ENCODE measurements at places on chromosomes 11 and 22.

DNA sequence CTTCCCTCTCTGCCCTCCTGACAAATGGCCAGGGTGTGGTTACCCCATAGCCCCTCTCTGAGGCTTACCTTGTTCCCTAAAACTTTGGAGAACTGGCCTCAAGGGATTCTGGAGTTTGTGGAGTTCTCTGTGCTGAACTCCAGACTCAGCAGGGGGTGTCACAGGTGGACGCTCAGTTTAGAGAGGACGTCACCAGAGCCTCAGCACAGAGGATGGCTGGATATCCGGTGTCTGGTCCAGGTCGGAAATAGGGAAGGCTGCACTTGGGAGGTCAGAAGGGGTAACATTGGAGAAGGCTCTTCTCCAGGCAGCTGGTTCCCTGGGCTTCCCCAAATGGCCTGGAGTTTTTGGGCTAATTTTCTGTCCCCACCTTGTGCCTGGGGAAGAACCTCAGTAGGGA, 64.2 kb downstream of the ADAMTS15 start:
- DNase-seq: no peak

DNA sequence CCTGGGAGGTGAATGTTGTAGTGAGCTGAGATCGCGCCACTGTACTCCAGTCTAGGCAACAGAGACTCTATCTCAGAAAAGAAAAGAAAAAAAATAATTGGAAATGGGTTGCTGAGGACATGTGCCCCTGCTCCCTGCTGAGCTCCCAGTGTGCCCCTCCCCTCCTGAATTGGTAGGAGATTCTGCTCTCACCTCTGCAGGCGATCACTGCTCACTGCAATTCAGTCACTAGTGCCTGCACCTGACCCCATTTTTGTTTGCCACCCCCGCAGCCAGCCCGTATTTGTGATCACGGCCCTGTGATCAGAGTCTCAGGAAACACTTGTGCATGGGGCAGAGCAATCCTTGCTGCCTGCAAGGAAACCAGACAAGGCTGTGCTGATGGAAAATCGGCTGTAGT, 16.3 kb upstream of the SEC14L3 start:
- DNase-seq: no peak

DNA sequence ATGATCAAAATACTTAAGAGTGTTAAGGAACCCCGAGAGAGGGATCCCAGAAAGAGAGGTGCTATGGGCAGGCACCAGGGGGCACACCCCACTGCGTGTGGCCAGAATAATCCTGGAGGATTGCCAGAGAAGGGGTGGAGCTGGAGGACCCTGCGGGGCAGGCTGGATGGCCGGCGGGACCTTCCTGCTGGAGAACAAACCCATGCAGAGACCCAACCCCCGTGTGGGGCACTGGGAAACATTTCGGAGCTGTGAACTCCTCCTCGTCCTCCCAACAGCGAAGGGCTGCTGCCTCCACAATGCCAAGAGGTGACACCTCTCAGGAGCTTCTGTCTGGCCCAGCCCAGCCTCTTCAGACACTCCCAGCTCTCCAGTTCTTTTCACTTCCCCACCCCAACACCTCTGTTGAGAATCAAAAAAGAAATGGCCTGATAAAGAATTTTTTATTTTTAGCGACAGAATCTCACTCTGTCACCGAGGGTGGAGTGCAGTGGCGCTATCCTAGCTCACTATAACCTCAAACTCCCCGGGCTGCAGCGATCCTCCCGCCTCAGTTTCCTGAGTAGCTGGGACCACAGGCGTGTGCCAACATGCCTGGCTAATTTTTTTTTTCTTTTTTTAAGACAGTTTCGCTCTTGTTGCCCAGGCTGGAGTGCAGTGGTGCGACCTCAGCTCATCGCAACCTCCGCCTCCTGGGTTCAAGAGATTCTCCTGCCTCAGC, 25.6 kb downstream of the RHOD start:
- DNase-seq: peak; percentile 20

- no peak for DNase-seq
These were observed 103.9 kb downstream of the TENM4 start for GRCh38 chr11:79336797-79337517.

GRCh38 chr11:2310073-2310785, 8.4 kb downstream of the TSPAN32 start:
- no peak for DNase-seq

DNA sequence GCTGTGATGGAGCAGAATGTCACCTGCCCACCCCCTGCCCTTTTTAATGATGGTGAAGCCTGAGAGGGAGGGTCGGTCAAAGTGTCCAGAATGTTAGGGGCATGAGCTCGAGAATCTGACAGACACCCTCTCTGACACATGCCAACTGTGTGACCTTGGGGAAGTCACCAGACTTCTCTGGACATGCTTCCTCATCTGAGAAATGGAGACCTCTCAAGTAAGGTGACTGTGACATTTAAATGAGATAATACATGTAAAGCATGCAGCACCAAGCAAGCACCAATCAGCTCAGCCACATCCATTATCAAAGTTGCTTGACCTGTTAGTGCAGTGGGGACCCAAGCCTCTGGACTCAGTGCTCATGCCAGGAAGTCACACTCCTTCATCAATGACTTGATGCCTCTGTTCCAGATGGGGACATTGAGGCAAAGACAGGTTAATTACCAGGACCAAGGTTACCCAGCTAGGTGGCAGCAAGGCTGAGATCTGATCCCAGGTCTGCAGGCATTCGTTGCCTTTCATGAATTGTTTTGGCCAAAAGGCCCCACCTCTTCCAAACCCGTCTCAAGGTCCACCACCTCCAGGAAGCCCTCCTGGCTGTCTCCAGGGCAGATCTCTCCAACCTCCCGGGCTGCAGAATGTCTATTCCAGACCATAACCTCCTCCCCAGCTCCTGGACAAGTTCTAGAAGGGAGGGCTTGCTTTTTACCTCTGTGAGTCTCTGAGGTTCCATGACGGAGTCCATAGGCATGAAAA, 38.8 kb upstream of the SYT7 start:
- DNase-seq: no peak

DNA sequence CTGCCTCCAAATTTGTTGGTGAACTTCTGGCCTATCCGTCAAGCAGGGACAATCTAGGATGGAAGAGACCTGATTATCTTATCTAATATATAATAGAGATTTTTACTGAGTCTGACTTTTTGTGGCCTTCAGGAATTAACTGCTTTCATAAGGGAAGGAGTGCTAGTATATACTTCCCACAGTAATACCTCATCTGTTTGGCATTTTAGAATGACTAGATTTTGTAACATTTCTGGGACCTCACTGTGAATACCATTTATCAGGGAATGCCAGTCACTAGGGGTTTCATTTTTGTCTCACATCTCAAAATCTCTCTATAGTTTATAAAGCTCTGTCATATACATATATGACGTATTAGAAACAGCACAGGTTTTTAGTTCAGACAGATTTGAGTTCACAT, 114.3 kb downstream of the INSC start:
- DNase-seq: no peak

DNA sequence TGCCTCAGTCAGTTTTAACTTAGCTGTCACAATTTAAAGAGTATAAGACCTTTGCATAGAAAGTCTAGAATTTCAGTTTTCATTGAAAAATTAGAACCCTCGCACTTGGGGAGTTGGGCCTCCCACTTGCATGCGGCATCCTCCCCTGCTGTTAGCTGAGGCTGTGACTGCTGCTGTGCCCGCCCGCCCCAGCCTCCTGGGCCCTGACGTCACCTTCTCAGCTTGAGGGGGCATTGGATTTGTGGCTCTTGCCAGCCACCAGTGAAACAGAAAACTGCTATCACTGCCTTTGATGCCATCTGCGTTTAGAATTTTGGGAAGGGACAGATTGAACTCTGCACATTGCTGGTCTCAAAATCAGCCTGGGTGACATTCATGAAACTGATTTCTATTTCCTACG, 108.7 kb downstream of the CTTN start:
- DNase-seq: no peak

DNA sequence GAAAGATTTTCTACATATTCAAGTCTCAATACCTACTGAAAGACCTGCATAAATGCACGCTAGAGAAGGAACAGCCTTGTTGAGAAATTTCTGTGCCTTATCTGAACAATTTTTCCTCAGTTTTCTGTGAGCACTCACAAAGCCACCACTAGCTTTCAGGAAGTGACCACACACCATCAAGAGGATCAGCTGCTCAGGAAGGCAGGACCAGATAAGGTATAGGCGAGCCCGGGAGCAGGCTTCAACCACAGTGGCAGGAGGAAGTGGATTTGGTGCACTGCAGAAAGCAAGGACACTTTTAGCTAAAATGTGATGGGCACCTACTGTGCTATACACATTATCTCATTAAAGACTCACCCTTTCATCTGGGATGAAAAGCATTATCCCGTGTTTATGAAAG, 220.8 kb downstream of the RAB38 start:
- no peak for DNase-seq

GRCh38 chr11:36803084-36803483, 205.0 kb upstream of the RAG2 start:
- DNase-seq: no peak

- DNase-seq: no peak
These were observed 1062.8 kb downstream of the DLG2 start for GRCh38 chr11:84564180-84564866.

- DNase-seq: no peak
These were observed 37.0 kb downstream of the CTTN start for GRCh38 chr11:70435361-70435760.

DNA sequence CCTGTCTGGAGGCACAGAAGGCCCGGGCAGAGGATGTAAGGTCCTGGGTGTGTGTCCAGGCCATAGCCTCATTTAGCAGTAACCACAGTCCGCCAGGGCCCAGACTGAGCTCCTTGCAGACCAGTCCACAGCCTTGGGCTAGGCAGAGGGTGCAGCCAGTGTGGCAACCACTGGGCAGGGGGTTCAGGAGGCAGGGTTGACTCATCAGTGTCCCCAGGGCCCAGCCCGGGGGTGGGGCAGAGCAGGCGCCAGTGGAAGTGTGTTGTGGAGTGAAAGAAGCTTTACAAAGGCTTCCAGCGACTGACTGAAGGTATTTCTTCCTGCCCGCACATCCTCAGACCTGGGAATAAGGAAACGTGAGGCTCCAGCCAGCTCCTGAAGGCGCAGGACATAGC, 27.7 kb upstream of the WNT11 start:
- DNase-seq: no peak

DNA sequence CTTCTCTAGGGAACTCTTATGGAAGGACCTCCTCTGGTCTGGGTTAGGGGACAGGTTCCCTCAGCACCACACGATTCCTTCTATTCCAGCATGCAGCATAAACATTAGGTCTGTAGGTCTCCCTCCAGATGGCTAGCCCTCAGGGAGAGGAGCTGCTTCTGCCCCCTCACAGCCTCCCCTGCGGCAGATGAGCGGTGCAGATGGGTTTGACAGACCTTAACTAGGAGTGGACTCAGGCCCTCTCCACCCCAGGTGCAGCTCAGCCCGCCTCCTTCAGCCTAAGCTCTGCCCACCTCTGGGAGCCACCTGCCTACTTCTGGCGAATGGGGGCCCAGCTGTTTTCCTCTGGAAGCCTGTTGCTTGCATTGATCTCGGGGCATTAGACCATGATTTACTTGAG, 55.7 kb upstream of the EIF3D start:
- DNase-seq: no peak

DNA sequence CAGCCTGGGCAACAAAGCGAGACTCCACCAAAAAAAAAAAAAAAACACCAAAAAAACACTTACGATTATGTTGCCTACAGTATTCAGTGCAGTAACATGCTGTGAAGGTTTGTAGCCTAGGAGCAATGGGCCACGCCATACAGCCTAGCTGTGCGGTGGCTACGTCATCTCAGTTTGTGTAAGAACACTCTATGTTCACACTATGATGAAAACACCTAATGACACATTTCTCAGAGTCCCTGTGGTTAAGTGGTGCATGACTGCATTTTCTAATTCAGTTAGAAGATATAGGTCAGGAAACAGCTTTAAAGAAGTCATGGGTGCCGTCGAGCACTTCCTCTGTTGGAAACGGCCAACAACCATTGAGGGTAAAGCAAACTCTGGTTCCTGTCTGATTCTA, 75.7 kb upstream of the ANO1 start:
- no peak for DNase-seq

DNA sequence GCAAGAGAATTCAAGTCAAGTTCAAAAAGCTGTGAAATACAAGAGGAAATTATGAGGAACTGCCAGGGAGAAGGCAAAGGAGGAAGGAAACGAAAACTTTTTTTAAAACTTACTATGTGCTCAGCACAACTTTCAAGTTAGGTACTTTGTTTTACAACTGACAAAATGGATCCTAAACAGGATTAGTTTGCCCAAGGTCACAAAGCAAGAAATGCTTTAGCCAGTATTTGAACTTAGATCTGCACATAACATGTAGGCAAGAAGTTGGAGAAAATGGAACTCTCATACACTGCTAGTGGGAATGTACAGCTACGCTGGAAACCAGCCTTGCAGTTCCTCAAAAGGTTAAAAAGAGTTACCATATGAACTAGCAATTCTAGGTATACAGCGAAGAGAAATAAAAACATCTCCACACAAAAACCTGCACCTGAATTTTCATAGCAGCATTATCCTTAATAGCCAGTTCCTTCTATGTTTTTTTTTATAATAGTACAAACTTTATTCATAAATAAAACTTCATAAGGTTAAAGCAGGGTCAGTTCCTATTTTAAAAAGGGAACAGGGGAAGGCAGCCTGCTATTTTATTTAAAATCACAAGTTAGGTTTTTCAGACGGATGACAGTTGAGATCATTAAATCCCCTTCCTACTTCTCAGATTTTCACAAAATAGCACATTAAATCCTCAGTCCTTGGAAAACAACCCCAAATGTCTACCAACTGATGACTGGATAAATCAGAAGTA, 19.2 kb downstream of the DDX6 start:
- no peak for DNase-seq

- DNase-seq: no peak
These were observed 37.4 kb upstream of the PRODH start for GRCh38 chr22:18973264-18974031.

- DNase-seq: no peak
These were observed 70.2 kb downstream of the NELL1 start for GRCh38 chr11:20739577-20739976.

DNA sequence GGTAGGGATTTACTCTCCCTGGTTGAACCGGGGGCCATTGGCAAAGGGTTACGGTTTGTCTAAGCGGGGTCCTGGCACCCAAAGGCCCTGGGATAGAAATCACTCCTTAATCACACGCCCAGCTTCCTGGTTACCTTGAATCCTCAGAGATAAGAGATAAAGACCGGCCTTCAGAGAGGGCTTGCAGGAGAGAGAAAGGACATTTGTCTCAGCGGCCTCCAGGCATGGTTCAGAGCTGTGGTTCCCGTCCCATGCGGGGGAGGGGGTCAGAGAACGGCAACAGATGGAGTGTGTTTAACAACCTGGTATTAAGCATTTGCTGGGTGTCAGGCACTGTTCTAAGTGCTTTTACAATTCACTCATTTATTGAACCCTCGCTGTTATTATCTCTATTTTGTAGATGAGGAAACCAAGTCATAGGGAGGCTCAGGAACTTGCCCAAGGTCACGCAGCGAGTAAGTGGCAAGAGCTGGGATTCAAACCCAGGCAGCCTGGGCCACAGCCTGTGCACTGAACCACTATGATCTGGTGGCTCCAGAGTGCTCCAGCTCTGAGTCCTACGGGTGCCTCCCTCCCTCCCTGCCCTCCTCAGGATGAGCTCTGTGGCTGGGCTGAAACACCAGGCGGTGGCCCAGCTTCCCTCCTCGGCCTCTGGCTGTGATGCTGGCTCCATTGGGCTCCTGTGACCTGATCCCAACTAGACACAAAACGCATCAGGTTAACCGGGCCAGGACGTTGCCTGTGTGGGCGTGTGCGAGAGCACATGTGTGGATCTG, 18.6 kb downstream of the LRRC10B start:
- DNase-seq: no peak

Data from 8988T (cell line).